NCI-H510A (cell line): ENCODE measurements at places on chromosomes 3 and 15.

GRCh38 chr15:93645594-93645993, 556.6 kb upstream of the RGMA start:
- DNase-seq, result no peak

DNA sequence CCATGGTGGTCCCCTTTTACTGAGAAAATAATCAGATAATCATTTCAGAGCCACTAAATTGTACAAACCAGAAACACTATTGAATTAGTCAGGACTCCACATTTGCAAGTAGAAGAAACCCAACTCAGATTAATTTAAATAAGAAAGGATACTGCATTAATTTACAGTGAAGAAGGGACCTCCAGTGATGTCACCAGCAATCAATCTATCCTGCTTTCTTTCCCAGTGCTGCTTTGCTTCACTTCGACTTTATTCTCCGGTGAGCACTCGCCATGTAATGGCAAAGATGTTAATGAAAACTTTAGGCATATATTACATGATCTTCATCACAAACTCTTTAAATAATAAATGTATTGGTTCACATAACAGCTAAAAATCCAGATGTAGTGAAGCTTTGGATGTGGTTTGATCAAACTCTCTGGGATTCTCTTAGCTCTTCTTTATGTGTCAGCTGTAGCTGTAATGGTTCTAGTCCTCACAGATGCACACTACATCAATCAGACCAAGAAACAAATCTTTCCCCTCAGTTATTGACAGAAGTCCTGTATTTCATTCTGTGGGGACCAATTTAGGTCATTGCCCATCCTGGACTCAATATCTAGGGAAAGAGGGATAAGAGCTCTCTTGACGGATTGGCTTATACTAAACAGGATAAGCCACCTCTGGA, 14.2 kb upstream of the ZBTB20 start:
- no peak for DNase-seq

DNA sequence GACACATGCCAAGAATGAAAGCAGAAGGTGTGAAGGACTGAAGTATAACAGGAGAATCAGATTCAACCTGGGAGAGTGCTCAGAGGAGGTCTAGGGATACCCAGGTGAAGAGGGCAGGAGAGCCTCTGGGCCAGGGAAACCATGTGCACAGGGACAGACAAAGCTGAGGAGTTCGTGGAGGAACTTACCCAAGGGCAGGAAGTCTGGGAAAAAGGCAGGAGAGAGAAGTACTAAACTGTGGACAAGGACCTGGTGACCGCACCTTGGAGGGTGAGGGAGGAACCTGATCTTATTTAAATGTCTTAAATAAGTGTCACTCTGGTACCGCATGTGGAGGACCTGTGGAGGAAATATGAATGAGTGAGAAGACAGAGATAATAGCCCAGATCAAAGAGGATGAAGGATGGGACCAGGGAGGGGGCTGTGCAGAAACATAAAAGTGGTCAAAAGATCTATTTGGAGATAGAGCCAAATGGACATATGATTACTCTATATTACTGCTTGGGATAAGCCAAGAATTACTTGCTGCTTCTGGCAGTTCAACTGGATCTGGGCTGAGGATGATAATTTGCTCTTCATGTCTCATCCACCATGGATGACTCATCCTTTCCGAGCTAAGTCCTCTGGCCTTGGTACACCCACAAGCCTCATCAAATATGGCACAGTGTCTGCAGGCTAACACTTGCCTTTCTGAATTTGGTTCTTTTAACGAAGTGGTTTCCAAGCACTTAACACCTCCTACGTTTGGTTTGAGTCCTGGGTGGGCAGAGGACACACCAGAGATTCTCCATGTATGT, 116.9 kb upstream of the NMNAT3 start:
- DNase-seq, result no peak

- DNase-seq, result no peak
Measured at GRCh38 chr15:71295603-71296314, 180.5 kb downstream of the THSD4 start.

DNA sequence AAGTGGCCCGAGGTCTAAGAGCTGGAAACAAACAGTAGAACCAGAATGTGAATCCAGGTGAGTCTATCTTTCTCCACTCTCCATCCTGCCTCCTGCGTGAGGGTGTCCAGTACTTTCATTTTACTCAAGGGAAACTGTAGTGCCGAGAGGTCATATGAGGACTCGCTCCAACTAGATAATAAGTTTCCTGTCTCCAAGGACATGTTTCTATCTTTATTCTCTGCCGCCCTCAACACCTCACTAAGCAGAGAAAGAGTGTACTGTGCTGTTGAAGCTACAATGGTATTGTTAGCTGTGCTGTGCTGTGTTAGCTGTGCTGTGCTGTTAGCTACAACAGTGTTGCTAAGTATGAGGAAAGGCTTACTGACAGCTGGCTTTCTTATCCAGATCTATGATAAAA, 137.9 kb upstream of the COL8A1 start:
- DNase-seq, result no peak

GRCh38 chr15:85649372-85649771, 145.4 kb downstream of the KLHL25 start:
- no peak for DNase-seq

DNA sequence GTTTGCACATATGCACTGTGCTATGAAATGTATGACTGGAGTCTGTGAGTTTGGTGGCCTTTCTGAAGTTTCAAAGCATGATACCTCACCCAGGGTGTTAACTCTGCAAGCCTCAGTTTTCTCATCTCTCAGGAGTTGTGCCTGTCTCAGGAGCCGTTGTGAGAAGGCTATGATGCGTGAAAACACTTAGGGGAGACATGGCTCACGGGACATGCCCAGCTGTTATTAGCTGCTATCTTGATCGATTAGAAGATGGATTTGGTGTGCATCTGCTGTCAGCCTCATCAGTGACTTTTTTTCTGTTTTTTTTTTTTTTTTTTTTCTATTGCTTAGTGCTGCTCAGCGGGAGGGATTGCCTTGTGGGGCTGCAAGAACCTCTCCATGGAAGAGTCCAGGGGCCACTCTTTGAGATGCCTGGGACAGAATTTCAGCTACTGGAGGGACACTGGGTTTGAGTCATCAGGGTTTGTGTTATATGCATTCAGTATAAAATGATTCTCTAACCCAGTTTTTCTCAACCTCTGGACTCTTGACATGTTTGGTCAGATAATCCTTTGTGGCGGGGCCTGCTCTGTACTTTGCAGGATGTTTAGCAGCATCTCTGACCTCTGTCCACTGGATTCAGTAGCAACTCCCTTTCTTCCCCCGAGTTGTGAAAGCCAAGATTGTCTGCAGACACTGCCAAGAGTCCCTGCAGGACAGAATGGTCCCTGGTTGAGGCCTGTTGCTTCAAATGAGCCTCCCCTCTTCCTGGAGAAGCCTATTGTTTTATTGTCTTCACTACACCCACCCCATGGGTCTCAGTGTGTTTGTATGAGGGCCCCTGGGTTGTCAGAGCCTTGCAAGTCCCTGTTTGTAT, 181.4 kb downstream of the CACNA2D3 start:
- no peak for DNase-seq

DNA sequence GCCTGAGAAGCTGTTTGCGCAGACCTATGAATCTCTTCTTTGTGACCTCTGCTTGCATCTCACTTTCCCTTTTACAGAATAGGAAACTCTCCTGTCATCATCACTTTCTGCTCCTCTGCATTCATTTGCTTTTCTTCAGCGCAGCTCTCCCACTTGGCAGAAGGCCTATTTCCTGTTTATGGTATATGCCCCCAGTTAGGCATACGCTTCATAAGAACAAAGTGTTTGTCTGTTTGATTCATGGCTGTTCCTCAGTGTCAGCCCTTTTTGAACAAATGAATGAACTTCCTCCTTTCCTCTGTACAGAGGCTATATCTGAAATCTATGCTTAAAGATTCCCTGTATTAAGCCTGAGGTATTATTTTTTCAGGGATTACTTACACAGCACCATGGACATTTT, 1216.9 kb upstream of the GBE1 start:
- DNase-seq, result no peak

- peak; percentile 20 for DNase-seq
Measured at GRCh38 chr3:83523470-83524073, 1435.2 kb upstream of the CADM2 start.

DNA sequence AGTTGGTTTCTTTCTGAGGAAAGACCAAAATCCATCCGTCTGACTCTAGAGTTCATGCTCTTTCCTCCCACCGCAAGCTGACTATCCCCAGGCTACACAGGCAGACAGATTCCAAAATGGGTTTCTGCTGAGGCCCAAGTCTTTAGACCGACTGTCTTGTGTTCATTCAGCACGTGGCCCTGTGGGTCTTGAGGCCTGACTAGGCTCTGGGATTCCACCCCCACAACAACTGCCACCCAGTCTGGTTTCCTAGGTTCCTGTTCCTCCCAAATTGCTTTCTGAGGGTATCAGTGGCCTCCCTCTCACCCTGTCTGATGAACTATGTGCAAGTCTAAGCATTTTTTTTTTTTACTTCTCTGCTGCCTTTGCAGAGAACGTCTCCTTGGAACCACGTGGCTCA, 67.7 kb downstream of the CYP19A1 start:
- no peak for DNase-seq
